ENCODE measurements at places on chromosomes 7 and 10. TPM values are rescaled to one million over a fixed set of nuclear protein-coding genes. Genes with fewer than 3 reads are reported as not detected.

The AGR2 gene
- total RNA-seq, result not detected

The VWA2 gene
- total RNA-seq, result 0.09 TPM

The ELFN1 gene
- 13.6 TPM for total RNA-seq

- DNase-seq, result no peak
These were observed 39.7 kb upstream of the DIP2C start for GRCh38 chr10:729213-729612.

DNA sequence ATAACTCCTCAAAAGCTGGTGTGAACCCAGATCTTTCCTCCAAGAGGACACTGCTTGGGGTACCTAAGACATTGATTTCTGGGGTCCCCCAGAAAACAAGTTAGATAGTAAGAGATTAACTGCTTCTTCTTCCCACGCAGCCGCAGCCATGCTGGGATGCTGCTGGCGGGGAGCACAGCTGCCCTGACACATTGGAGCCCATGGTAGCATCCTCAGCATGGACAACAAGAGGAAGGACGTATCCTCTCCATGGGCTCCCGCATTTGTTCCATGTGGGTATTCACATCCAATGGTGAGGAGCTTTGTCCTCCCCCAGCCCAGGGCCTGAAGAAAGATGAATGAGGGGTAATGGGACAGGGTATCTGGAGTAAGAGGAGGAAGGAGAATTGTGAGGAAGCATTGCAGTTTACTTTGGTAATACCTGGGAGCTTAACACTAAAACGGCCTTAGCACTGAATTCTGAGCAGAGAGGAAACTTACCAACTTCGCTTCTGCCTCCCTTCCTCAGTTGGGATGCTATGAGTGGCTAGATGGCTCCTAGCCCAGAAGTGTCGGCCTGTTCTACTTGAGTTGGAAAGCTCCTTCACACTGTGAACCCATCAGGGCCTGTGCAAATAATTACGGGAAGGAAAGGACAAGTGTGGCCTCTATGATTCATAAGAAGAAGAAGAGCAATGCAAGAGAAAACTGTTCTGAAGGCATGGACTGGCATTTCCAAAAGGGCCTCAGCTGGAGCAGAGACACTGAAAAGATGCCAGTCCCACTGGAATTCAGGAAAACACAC, 43.9 kb downstream of the C10orf120 start:
- no peak for DNase-seq

DNA sequence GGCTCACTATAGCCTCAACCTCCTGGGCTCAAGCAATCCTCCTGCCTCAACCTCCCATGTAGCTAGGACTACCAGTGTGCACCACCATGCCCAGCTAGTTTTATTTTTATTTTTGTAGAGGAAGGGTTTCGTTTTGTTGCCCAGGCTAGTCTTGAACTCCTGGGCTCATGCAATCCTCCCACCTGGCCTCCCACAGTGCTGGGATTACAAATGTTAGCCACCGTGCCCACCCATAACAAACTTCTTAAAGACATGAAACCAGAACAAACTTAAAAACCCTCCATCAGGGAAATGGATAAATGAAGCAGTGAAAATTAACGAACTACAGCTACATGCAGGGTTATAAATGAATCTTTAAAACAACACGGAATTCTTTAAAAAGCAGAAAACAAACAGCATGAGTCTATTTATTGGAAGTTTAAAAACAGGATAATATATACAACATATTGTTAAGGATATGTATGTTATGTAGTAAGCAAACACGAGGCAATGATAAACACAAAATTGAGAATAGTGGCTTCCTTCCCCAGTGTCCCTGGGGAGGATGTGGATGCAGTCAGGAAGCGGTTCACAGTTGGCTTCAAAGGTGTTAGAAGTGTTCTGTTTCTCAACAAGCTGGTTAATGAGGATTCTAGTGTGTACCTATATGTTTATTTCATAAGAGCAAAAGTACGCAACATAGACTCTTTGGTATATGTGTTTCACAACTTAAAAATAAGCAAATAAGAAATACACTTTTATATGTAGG, 128.2 kb upstream of the IMMP2L start:
- DNase-seq, result no peak

GRCh38 chr7:135102372-135102771, 45.5 kb upstream of the TMEM140 start:
- no peak for DNase-seq

- DNase-seq, result no peak
These were observed 4.9 kb downstream of the CCDC6 start for GRCh38 chr10:59901470-59901869.

- no peak for DNase-seq
These were observed 18.0 kb downstream of the PURB start for GRCh38 chr7:44867073-44867995.
